Mesenchymal stem cell (in vitro differentiated cells and primary cell): ENCODE measurements at places on chromosomes 13 and 19.
A peak's percentile ranks its signal among the peaks of the same experiment; 100 is the strongest.

GRCh38 chr19:7795555-7796161, 32.6 kb downstream of the CLEC4M start:
- DNase-seq: no peak

DNA sequence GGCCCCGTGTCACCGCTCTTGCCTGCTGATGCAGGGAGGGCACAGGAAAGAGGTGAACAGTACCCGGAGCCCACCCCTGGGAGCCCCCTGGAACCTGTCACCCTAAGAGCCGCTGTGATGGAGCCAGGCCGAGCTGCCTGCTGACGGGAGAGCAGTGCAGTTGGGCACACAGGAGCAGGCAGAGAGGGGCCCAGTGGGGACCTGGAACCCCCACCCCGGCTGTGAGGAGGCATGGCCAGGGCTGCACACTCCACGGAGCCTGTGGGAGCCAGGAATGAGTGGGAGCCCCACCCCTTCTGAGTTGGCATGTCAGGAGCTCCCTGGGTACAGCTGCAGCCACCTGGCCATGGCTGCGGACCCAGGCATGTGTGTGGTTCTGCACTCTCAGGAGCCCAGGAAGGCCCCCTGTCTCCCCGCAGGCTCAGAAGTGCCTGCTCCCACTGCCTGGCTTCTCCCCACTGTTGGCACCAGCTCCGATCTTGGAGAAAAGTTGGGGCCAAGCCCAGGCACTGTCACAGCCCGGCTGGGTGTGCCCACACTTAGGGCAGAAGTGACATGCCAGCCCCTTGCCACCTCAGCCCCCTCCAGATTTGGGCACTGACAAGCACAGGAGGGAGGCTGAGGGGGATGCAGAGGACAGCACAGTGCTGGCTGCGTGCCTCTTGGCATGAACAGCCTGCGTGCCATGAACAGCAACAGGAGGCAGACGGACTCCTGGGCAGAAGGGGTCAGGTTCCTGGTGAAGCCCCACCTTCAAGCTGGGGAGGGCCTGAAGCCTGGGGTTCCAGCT, 6.3 kb downstream of the CFAP97D2 start:
- DNase-seq: no peak

DNA sequence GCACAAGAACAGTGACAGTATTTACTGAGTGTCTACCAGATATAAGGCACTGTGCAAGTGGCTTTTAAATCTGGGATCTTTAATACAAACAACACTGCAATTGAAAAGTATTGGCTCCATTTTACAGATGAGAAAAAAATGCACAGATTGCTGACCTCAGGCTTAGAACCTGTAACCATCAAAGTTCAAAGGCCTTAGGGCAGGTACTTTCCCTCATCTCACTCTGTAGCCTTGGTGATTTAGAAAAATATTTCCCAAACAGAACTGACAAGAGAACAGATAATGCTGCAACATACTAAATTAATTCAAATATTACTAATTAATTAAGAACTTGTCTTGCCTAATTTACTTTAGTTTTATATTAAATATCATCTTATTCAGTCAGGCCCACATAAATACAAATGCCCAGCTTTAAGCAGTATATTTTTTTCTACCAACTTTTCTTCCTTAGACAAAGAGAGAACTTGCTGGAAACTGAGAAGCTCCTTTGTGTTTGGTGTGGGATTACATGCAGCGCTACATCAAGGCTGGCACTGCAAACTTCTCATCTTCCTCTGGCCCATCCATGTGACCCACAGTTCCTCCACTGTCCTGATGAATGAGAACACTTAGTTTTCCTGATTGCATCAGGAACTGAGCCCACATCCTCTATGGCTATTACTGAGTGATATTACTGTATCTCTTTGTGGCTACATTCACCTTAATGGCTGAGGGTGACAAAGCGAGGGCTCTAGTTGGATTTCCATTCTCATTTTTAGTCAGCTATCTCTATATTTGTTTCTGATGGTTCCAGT, 302.1 kb downstream of the ENOX1 start:
- no peak for DNase-seq

DNA sequence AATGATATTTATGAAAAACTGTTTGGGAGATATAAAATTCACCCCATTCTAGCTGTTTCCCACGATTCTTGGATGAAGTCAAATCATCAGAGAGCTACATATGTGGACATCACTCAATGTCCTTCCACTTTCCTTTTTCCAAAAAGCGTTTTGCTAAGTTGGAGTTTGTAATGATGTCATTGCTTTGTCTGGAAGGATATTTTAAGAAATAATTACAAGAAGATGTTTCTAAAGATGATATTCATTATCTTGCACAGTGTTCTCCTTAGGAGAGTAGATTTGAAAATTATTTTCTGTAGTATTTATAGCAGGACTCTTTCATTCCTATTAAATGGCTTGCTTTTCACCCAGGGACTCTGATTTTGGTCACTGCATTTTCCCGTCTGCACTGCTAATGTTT, 851.2 kb downstream of the EFNB2 start:
- no peak for DNase-seq

DNA sequence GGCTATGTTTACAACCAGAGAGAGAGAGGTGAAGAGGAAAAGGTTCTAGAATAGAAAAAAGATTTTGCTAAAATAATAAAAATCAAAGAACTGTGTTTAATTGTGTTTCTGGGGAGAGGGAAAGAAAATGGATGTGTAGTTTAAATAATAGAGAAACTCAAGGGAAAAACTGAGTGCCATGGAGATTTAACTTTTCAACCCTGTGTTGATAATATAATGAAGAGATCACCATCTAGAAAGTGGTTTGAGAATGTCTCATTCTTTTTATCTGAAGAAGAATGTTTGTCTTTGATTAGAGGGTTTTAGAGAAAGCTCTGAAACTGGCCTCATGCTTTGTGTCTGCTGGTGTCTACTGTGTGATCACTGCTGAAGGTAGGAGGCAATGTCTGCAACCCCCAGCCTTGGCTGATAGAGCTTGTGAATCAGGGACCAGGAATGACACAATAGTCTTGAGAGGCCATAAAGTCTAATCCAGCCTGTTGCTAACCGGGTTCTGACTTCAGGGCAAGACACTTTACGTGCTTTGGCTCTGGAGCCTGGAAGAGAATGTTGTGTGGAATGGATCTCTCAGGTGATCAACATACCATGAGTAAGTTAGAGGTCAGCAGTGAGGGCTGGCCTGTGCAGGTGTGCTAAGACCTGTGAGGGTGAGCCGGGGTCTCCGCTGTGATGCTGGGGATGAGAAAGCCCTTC, 5.4 kb downstream of the COL4A2 start:
- DNase-seq: peak; percentile 90

DNA sequence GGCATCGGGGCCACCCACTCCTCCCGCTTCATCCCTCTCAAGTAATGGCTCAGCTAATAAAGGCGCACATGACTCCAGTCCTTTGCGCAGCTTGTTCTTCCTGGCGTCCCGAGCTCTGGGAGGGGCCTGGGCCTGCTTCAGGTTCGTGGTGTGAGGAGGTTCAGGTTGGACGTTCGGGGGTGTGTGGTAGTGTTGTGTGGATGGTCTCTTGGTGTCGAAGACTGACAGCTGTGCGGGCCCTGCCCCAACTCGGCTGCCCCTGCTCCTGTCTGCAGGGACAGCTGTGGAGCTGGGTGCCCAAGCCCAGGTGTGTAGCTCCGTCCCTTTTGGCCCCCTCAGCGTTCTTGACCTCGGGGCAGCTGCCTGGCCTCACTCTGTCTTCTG, 2.2 kb downstream of the RPS15 start:
- no peak for DNase-seq

DNA sequence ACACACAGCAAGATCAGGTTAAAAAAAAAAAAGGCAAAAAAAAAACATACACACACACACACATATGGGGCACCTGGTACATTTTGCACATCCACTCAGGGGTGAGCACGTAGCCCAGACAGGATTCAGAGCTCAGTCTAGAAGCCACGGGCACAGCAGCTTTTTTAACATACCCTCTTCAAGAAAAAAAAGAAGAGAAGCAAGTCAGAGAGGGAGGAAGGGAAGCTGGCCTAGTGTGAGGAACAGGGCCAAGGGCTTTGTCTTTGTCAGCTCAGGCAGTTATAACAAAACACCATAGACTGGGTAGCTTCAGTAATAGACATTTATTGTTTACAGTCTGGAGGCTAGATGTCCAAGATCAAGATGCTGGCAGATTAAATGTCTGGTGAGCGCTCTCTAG, 2.3 kb upstream of the TPM4 start:
- peak; percentile 51 for DNase-seq

- DNase-seq: no peak
Observed at GRCh38 chr19:2359992-2360685, at the start of gene TMPRSS9. Gene TMPRSS9 (plus strand): TSS chr19:2360265. CDS start chr19:2389786, 29,521 bp downstream.

DNA sequence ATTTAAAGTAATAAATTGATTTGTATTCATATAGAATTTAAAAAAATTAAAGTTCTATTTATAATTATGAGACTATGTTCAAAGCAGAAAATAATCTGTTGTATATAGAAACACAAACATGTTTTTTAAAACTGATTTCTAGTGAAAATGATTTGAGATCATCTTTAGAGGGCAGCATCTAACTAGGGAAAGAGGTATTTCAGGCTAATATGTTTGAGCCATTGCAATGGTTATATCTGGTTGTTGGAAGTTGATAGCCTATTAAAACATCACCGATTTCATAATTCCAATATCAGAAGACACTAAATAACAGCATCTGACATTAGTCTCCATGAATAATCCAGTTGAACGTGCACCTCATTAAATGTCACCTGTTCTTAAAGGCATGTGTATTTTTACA, 79.8 kb upstream of the SLITRK6 start:
- no peak for DNase-seq
